ENCODE measurements at places on chromosomes 4 and X.

- DNase-seq = no peak
Measured at GRCh38 chr4:188934320-188934962, 795.2 kb downstream of the TRIML1 start.

DNA sequence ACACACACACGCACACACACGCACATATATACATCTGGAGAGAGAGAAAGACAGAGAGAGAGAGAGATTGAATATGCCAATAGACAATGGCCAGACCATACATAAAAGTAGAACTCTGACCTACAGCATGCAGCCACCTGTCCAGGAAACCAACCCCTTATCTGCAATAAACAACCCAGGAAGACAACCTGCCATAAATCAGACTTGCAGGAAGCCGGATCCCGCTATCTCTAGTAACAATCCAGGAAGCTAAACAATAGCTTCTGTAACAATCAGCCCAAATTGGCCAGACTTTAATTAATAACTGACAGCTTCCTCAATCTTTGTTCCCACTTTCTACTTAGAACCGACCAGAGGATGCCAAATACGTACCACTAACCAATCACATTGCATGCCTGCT, 173.2 kb downstream of the LDB2 start:
- DNase-seq = no peak

DNA sequence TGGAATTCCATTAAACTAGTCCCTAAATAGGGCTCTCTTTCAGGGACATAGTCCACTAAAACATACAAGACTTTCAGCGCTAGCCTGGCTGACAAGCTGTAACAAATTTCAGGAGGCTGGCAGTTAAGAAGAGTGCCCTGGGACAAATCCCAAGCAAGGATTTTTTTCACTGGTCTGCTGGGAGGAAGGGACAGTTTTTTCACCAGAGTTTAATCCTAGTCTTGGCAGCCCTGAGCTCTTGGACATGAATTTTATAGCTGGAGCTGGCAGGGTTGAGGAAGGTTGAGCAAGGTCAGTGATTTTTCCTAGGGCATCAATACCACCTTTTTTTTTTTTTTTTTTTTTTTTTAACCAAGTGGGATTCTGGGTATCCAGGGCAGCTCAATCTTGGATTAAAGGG, 184.4 kb downstream of the SH2D1A start:
- DNase-seq = no peak

DNA sequence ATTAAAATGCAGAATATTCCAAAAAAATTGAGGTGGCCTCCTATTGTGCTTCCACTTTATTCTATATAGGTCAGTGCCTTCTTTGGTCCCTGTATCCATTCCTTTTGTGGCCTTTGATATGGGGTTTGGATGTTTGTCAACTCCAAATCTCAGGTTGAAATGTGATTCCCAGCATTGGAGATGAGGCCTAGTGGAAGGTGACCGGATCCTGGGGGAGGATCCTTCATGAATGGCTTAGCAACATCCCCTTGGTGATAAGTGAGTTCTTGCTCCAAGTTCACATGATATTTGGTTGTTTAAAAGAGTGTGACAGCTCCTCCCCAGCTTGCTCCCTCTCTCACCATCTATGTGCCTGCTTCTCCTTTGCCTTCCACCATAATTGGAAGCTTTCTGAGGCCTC, 380.6 kb downstream of the INPP4B start:
- no peak for DNase-seq

DNA sequence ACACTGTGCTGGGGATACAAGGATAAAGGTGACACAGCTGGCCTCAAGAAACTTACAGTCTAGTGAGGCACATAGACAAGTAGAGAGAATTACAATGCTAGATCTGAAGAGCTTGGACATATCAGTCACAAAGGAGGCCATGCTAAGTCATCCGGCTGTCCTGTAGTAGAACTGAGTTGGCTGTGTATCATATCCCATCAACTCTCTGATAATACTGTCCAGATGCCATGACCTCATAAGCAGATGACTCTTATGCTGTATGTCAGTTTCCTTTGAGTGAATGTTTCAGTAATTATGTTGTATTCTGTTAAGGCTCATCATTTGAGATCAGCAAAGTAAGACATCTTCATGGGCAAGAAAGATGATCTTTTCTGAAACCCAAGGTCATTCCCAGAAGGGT, 442.9 kb downstream of the MID1IP1 start:
- DNase-seq = no peak

- peak; percentile 97 for DNase-seq
Measured at GRCh38 chr4:123505095-123506010, 108.8 kb downstream of the SPRY1 start.

- DNase-seq = peak; percentile 52
Measured at GRCh38 chrX:100409610-100410590, at the start of gene PCDH19. TSS of gene PCDH19 (minus strand) at chrX:100410273. CDS start at chrX:100408597, 1,676 bp downstream.

DNA sequence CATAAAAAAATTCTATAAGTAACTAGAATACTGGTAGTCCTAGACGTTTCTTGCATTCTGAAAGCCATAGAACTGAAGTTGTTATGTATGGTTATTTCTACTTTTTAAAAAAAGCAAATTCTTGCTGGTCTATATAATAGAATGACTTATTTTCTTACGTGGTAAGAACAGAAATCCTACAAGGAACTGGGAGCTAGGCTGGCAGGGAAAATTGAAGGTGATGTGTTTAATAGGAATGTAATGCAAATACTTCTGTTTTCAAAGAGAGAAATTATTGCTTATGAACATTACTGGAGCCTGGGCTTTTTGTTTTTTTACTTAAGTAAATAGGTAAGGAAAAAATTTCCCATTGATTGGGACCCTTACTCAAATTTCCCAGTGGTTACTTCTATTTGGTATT, 8.9 kb downstream of the CCNA2 start:
- no peak for DNase-seq

DNA sequence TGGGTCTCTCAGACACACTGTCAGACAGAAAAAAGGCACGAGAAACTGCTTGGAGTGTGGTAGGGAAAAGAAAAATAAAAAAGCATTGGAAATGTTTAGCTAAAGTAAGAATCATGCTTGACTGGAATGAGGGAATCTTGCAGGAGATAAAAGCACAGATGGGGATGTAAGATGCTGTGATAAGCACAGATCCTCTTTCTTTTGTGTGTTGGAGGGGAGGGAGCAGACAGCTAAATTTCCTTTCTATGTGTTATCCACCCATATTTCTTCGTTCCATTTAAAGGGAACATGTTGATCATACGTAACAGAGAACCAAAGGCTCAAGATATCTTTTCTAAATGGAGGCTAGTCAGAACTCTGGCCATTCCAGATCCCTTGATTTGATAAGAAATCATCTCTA, 614.0 kb upstream of the LCORL start:
- no peak for DNase-seq

DNA sequence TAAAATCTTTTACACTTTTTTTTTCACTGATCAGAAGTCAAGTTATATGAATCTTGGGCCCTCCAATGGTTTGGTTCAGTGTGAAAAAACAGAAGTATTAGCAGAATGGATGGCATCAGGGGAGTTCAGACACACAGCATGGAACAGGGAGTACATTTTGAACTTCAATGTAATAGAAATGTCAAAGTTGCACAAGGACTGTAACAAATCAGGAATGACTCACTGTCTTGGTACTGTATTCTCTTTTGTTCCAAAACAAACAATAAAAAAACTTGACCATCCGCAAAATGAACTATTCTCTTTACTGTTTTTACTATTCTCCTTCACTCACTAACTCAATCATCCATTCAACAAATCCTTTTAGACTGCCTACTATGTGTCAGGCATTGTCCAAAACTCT, 401.0 kb downstream of the FSTL5 start:
- no peak for DNase-seq

- DNase-seq = no peak
Measured at GRCh38 chr4:12746221-12746620, 737.9 kb downstream of the RAB28 start.

DNA sequence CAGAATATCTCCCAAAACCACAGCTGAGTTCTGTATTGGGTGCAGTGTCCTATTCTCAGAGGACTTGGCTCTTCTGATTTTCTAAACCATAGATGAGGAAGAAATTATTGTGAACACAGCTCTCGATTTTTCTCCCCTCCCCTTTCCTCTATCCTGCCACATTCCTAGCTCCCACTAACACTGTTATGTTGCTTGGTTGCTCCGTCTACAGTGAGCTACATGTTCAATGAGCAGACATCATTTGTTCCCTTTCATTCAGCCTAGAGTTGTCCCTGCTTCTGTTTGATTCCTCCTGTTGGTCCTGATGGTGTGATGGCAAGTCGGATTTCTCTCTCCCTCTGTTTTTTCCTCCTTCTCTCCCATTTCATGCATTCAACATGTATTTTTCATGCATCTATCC, 65.9 kb downstream of the DIPK2B start:
- DNase-seq = no peak

- DNase-seq = no peak
Measured at GRCh38 chr4:152806501-152807125, 26.9 kb downstream of the ARFIP1 start.

GRCh38 chrX:9164533-9165426, 130.9 kb upstream of the FAM9B start:
- no peak for DNase-seq

GRCh38 chrX:85977218-85977617, 70.1 kb downstream of the CHM start:
- DNase-seq = no peak

DNA sequence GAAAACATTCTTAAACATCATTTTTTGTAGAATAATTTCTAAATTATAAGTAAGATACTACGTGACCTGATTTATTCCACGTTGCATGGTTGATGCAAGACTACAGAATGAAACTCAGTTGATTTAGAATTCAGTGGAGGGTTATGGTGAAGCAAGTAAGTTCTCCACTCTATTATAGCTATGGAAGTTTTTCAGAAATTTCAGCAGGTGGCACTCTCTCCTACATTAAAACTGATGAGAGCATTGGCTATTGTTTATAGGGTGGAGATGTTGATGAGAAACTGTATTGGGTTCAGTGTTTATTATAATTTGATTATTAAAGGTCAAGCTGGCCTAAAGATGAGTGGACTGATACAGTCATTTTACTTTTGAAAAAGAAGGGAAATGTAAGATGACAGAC, 88.0 kb downstream of the FNIP2 start:
- DNase-seq = peak; percentile 56
